ENCODE measurements at places on chromosomes 3 and 15.

GRCh38 chr15:92877416-92877815 lies 22.7 kb upstream of the CHD2 start:
- DNase-seq = no peak

GRCh38 chr3:188685789-188686188 lies 486.0 kb upstream of the TPRG1 start:
- DNase-seq = no peak

GRCh38 chr15:54159012-54159411 lies 180.8 kb downstream of the UNC13C start:
- no peak for DNase-seq

DNA sequence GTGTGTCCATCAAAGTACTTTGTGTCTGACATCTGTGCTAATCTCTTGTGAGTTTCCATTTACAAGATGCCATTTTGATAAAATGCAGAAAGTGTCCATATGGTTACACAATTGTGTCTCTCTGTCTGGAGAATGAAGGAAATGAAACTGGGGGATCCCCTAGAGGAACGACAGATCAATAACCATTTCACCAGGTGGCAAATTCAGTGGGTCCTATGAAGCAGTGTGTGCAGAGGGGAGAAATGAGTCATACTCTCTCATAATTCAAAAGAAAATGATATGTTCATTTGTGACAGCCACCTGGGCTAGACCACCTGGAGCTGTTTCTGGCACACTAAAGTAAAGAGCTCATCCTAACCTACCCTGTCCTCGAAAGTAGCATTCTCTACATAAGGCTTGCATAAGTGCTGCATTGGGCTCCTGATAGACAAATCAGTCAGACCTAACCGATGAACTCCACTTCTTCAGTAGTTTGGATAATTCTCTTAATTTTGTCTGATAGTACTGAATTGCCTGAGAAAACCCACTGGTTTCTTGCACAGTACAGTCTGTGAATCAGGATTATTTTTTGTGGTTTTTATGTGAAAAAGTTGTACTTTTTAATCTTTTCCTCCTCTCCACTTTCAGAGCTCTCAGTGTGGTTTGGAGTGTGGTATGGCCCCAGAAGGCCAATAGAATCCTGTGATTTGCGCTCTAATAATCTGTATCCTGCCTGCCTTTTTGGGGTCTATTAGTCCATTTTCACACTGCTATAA lies 10.3 kb upstream of the CD47 start:
- no peak for DNase-seq

DNA sequence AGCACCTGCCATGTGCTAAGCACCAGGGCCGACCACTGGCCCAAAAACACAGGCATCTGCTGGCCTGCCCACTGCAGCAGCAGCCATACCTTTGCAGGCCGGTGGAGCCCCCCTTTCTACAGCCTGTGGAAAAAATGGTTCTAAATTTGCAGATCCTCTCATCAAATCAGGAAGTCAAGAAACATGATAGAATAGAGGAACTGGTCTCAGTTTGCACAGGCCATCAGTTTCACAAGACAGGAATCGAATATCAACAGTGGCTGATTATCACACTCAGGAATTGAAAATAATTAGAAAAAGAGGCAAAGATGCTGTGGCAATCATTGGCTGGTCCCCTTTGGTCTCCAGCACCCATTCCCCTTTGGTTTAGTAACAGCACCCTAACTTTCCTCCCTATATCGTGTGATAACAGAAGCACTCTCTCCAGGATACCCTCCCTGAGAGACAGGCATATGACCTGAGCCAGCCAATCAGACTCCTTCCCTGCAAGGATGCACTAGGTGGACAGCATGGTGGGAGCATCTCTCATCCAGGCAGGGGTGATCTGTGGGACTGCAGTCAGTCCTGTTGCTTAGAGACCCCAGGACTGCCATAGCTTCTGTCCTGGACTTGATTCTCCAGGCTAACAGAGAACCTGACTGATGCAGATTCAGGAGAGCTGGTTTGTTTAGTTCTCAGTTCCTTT lies 3.5 kb upstream of the PAK6 start:
- no peak for DNase-seq

DNA sequence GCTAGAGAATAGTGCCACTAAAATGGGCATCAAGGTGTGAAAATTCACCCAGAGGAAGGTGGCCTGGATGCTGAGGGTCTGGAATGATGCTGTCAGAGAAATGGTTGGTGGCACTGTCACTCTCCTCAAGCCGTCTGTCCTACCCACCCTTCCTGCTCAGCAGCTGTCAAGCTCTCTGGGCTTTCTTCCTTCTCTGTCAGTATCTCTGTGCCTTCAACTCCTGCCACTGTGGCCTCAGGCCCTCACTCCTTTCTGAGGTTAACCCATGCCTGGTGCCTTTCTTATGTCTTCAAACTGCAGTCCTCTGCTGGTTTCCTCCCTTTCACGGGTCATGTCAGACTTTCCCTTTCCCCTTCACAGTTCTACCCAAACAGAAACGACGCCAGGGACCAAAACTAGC lies 4.4 kb downstream of the MYO5C start:
- DNase-seq = no peak

DNA sequence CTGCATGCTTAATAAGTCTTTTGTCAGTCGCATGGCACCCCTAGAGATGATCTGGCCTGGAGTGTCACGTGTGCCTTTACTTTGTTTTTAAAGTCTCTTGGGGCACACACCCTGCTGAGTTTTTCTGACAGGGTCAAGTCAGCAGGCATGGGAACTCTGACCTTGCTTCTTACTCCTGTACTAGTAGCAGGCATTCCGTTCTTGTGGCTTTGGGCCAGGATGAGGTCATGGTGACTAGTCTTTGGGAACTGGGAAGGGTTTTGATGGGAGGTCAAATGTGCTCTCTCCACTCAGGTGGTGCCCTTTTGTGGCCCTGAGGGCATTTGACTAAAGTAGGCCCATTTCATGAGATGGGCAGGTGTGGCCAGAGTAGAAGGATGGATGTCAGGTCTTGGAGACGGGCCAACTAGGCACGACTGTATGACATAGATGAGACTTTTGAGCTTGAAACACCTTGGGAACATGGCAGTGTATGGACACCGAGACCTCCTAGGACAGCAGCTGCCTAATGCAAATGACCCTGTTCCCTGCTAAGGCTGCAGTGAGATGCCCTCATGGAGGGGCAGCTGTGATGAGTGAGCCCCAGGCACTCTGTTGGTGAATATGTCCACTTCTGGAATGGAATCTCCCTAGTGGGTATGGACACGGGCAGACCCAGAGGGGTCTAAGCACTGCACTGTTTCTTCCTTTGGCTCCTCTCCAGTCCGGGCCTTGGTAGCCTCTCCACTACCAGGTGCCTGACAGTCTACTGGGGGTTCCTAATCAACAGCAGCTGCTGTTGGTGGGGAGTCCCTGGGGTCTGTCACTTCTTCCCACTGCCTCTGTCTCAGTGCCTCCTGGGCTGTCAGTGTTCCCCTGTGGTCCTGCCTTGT lies 16.4 kb downstream of the SRPRB start:
- peak; percentile 68 for DNase-seq

All from T1000 (cell line).